Stimulated activated CD8-positive, alpha-beta memory T cell treated with anti-CD3 and anti-CD28 coated beads, Interleukin-2, amount 100 ng/mL, for 48 hours (primary cell): ENCODE measurements at places on chromosomes 13 and 19.

DNA sequence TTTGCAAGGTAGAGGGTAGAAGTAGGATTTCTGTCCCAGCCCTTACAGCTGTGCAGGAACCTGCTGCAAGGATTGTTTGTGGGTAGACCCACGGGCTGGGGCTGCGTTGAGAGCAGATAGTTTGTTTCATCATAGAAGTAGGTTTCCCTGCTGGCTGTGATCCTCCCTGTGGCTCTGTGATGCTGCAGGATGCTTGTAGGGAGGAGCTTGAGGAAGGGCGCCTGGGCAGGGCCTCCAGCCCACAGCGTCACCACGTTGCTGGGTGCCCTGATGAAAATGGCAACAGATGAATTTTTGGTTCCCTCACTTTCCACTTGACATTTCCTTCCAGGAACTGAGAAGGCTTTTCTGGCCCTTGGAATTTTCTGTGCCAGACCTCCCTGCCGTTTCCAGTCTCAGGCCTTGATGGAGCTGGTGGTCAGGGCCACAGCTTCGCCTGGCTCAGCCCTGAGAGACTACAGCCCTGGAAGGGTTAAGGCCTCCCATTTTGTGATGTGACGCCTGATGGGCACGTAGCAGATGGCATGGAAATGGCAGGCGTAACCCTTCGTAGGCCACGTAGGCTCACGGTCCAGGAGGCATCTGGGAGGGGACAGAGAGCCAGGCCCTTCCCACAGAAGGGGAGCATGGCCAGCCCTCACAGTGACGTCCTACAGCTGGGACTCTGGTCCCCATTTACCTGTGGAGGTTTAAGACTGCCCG is 42.2 kb downstream of the GATAD2A start:
- DNase-seq = no peak

DNA sequence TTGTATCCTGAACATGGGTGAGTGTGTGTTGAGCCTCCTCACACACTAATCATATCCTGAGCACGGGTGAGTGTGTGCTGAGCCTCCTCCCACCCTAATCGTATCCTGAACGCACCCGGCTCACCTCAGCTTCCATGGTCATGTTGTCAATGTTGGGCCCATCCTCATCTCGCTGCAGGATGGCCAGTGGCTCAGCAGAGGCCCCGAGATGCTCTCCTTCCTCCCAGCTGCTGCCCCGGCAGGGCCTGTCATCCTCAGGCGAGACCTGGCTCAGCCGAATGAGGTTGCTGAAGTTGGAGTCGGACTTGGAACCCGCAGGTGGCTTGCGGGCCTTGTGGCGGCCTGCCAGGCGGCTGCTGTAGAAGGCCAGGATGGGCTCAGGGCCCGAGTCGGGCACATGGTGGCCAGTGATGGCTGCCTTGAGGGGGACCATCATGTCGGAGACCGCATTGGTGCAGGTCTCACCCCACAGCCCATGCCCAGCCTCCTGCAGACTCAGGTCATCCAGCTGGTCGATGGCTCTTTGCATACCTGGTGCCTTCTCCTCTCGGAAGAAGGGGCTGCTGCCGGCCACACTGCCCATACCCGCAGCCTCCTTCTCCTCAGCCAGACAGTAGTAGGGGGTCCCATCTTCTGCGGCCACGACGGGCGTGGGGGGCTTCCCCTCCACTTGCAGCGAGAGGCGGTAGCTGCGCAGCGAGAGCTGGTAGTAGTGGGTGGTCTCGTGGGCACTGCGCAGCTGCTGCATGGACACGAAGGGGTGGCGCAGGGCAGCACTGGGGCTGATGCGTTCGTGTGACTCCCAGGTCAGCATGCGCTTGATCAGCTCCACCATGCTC is 9.6 kb downstream of the HIPK4 start:
- no peak for DNase-seq

DNA sequence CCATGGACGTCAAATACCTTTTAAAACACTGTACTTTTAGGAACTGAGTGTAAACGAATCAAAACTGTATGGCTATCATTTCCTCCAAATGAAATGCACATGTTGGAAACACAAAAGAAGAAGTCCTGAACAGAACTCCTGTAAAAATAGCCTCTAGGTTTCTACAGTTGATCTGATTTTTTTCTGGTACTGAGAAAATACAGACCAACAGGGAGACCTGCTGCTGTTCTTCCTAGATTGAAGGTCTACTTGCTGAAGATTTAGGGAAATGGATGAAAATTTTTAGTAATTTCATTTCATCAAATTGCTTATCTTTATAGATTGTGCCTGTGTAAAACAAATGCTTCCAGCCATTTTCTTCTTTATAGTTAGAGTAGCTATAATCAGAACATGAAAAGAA is 520.4 kb downstream of the SLITRK6 start:
- no peak for DNase-seq

DNA sequence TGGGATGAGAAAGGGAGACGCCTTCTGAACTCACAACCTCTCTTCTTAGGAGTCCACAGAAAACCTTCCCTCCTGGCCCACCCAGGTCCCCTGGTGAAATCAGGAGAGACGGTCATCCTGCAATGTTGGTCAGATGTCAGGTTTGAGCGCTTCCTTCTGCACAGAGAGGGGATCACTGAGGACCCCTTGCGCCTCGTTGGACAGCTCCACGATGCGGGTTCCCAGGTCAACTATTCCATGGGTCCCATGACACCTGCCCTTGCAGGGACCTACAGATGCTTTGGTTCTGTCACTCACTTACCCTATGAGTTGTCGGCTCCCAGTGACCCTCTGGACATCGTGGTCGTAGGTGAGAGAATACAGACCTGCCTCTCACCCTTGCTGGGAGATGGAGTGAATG is 3.3 kb downstream of the KIR3DL3 start:
- DNase-seq = no peak

DNA sequence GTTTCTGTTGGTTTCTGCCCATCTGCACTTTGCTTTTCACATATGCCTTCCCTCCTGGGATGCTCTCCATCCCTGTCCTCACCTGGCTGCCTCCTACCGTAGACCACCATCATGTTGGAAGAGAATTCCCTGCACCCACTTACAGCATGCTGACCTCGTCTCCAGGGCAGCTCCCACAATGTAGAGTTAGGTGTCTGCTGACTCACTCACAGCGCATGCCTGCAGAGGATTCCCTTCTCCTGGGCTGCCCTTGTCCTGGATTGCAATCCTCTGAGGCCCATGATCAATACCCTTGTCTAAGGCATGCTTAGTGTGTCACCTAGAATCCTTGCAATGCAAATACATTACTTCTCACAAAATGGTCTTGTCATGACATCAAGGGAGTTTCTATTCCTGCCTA is 43.6 kb downstream of the STOML3 start:
- no peak for DNase-seq

DNA sequence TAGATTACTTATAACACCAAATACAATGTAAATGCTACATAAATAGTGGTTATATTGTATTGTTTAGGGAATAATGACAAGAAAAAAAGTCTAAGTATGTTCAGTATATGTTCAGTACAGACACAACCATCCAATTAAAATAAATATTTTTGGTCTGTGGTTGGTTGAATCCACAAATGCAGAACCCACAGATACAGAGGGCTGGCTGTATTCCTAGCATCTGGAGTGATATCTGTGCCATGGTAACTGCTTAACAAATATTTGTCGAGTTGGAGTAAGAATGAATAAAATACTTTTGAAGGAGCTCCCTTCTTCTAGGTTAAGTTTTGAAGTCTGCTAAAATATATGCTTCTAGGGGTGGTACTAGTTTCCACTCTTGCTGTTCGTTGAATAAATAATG is 241.0 kb downstream of the KLF5 start:
- DNase-seq = no peak

DNA sequence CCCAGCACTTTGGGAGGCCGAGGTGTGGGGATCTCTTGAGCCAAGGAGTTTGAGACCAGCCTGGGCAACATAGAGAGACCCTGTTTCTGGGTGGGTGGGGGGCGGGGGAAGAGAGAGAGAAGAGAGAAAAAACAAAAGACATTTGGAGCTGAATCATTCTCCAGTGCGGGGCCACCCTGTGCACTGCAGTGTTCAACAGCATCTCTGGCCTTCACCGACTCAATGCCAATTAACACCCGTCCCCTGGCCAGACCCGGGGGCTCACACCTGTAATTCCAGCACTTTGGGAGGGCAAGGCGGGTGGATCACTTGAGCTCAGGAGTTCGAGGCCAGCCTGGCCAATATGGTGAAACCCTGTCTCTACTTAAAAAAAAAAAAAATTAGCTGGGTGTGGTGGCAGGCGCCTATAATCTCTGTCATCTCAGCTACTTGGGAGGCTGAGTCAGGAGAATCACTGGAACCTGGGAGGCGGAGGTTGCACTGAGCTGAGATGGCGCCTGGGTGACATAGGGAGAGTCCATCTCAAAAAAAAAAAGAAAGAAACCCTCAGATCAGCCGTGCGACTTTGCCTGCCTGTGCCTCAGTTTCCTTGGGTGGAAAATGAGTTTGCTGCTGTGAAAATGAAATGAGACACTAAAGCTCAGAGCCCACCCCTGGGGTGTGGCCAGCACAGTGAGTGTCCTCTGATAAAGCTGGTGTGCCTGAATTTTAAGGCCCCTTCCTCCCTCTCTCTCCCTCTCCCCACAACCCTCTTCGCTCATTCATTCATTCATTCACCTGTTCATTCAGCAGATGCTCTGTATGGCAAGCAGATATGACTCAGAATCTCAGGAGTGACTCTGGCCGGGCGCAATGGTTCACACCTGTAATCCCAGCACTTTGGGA is 6.4 kb downstream of the KLF2 start:
- no peak for DNase-seq

DNA sequence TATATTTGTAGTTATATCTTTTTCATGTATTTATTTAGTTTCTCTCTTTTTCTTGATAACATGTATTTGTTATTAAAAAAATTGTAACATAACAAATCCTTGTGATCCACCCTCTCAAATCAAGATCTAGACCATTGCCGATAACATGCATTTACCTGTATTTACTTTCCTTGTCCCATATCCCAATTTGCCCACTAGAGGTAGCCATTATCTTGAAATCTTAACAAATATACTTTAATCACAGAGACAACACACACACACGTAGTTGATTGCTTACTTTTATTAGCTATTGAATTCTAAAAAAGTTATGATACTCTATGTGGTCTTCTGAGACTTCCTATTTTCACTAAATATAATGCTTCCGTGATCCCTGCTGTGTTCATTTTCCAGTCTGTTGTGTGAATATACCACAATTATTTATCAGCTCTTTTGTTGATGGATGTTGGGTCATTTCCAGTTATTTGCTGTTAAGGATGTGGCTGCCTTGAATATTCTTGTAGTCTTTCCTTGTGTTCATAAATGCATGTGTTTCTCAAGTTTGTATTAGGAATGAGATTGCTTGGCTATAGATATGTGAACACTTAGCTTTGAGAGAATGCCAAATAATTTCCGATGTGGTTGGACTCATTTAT is 31.3 kb upstream of the ZMYM2 start:
- no peak for DNase-seq

DNA sequence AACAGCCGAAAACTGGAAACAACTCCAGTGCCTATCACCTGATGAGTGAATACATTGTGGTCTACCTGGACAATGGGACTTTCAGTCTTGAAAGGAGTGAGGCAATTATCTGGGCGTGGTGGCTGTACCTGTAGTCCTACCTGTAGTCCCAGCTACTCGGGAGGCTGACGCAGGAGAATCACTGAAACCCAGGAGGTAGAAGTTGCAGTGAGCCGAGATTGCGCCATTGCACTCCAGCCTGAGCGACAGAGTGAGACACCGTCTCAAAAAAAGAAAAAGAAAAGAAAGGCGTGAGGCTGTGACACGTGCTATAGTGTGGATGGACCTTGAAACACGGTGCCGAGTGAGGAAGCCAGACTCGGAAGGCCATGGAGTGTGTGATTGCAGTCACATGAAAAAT is 4.1 kb upstream of the NTN5 start:
- no peak for DNase-seq

GRCh38 chr13:85284349-85284748 is 514.9 kb downstream of the SLITRK6 start:
- DNase-seq = no peak

- DNase-seq = no peak
Measured at GRCh38 chr13:96824140-96824539, 170.1 kb downstream of the OXGR1 start.

- DNase-seq = no peak
Measured at GRCh38 chr19:40589591-40590429, 11.4 kb upstream of the LTBP4 start.

- DNase-seq = no peak
Measured at GRCh38 chr13:104014803-104015645, 948.8 kb upstream of the SLC10A2 start.

DNA sequence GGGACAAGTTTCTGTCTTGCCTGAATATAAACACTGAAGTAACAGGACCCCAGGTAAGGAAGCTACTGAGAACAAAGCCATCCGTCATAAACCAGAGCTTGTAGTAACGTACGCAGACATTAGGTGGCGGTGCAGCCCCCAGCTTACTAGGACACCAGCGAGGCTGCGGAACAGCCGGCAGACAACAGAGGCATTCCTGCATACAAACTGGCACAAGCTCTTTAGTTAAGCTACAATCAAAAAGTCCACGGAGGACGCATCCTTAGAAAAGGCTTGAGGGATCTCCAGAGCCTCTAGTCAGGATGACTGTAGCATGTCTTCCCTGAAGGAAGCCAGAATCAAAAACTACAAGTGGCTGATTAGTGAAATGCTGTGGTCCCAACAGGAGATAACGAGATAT is 26.2 kb downstream of the ZNF160 start:
- no peak for DNase-seq

DNA sequence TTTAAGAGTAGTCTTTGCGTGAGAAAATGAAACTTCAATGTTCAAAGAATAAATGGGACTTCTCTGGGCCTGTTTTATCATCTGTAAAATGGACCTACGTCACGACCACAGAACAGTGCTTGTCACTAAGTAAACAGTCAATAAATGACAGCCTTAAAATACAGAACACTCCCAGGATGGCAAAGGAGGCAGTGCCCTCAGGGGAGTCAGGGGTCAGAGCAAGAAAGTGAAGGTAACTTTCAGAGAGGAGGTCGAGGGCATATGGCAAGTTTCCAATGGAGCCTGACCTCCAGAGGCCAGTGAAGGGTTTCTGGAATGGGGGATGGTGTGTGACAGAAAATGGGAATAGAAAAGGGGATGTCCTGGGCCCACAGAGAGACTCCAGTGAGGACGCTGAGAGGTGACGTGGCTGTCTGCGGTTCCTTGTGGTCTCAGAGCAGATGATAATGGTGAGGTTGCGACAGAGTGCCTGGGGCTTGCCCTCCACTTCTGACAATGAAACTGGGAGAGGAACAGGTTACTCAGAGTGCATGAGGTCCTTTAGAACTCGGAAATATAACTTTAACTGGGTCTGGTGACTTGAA is 91.8 kb downstream of the UBL3 start:
- peak; percentile 43 for DNase-seq
